ENCODE measurements at places on chromosomes 5 and 9.

- DNase-seq, result no peak
Measured at GRCh38 chr5:96928931-96929708, 6.8 kb upstream of the LNPEP start.

DNA sequence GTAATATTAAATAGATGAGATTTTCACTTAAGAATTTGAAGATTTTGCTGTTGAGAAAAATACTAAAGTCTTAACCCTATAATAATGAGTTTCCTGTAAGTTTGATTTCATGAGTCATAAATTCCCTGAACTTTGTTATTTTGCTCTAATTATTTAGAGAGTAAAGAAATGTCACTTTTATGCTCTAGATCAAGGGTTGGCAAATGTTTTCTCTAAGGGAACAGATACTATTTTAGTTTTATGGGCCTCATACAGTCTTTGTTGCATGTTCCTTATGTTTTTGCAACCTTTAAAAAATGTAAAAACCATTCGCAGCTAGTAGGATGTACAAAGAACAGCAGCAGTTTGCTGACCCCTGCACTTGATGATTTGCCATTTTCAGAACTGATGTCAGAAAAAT, 480 bp upstream of the TXNDC8 start:
- no peak for DNase-seq

GRCh38 chr9:3386753-3387152, 139.0 kb downstream of the RFX3 start:
- no peak for DNase-seq

GRCh38 chr9:130974697-130975096, 34.3 kb upstream of the LAMC3 start:
- DNase-seq, result no peak

DNA sequence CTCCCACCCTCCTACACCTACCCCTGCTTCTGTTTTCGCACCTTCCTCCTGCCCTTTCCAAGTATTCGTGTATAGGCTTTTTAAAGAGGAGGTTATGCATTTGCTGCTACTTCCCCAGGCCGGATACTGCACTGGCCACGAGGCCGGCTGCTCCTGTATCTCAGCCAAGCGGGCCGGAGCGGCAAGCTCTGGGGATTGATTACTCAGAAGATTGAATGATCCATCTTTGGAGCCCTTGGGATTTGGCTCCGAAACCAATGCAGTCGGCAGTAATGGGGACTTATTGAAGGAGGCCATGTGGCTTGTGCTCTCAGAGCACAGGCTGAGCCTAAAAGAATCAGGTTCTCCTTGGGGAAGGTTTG, 405.3 kb downstream of the TLE4 start:
- DNase-seq, result no peak
